ENCODE measurements at places on chromosomes 7 and 10.

DNA sequence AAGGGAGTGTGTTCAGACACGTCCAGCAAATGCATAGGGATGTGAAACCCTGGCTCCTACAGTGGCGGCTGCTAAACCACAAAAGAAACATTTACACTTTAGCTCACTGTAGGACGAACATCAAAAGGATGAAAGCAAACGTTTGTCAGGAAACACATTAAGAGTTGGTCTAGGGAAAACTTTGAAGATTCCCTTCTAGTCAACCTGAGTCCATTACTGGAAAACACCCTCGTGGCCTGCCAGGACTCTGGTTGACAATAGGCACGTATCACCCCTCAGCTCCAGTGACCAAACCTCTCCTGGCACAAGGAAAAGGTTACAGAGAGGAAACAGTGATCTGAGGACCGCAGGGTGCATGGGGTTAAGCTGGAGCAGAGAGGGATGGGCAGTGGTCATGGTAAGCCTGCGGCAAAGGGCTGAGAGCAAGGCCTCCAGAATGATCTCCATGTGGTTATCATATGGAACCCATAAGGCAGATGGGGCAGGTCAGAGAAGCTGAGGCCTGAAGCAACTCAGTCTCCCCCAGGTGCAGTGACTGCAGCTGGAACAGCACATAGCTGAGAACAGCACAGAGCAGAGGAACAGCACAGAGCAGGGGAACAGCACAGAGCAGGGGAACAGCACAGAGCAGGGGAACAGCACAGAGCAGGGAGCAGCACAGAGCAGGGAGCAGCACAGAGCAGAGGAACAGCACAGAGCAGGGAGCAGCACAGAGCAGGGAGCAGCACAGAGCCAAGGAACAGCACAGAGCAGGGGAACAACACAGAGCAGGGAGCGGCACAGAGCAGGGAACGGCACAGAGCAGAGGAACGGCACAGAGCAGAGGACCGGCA, 49.9 kb downstream of the CHST15 start:
- DNase-seq: peak; percentile 16

DNA sequence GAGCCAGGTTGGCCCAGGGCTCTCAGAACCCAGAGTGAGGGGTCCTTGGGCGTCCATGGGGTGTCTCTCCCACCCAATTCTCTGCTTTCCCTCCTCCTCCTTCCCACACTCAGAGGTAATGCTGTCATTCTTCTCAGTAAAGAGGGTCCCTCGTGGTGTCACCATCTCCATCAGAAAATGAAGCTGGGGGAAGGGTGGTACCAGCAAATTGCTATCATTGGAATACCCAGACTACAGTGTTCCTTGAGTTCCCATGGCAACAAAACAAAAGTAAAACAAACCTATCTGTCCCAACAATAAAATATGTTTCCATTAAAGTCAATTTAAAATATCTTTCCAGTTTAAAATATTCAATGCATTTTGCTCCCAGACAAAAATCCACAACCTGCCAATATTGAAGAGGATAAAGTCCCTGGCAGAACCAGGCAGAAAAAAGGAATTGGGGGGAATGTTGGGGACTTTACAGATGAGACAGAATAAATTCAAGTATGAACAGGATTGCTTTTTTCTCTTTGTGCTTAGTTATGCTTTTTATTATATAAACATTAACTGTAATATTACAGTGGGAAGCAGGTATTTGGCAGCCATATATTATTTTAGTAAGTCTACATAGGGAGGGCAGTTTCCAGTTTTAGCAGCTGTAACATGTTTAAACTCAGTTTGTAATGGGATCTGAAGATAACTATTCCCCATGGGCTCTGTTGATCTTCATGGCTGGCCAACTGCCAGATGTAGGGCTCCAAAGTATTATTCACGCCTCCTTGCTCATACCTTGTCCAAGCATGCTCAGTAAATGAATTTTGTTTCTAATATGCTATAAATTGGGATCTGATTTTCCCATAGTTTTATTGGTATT, 182.1 kb downstream of the ARID5B start:
- DNase-seq: no peak

- DNase-seq: no peak
These were observed 29.1 kb downstream of the POLL start for GRCh38 chr10:101558671-101559595.

DNA sequence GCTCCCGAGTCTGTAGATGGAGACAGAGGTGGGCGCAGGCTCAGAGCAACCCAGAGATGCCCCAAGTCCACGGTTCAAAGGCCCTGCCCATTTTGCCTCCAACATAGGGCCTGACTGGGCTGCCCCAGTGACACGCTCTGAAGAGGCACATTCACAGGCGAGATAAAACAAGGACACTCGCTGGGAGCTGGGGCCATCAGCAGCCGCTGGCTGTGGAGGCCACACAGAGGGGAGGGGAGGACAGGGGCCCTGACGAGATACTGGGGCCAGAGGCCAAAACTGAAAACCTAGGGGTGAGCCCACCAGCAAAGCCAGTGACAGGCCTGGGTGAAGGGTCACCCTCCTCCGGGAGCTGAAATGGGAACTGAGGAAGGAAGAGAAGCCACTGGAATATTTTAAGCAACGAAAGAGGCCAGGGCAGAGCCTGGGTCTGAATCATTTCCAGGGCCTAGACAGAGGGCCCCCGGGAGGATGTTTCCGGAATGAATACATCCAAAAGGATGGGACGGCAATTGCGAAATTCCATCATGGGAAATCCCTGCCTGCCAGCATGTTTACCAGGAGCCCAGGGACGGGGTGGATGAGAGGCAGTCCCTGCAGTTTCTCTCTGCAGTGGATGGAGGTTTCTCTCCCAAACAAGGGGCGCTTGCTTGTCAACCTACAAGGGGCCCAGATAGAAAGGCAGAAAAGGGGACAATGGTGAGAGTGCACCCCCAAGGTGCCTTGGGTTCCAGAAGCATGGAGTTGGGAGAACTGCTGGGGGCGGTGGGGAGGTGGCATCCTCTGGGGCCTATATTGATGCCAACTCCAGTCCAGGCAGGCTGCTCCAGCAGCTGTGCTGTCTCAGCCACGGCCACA, 29.0 kb upstream of the HSPA12A start:
- DNase-seq: no peak

- DNase-seq: no peak
These were observed 15.0 kb downstream of the FZD9 start for GRCh38 chr7:73448609-73449008.

DNA sequence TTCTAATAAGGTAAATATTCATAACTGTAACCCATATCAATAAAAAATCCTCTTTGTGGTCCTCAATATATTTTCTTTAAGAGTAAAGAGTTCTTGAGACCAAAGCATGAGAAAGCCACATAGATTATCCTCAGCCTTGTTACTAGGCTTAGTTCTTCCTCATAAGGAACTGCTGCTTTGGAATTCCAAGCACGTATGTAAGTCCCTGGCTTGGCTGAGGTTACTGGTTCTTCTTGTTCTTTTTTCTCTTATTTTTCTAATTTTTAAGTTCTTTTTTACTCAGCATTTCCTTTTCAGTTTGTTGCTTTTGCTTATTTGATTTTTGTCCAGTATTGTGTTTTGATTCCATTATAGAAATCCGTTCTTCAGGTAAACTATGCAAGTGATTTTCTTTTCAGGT, 127.3 kb downstream of the MARCHF5 start:
- DNase-seq: no peak

GRCh38 chr7:139647085-139647484, 123.6 kb downstream of the CLEC2L start:
- DNase-seq: no peak

DNA sequence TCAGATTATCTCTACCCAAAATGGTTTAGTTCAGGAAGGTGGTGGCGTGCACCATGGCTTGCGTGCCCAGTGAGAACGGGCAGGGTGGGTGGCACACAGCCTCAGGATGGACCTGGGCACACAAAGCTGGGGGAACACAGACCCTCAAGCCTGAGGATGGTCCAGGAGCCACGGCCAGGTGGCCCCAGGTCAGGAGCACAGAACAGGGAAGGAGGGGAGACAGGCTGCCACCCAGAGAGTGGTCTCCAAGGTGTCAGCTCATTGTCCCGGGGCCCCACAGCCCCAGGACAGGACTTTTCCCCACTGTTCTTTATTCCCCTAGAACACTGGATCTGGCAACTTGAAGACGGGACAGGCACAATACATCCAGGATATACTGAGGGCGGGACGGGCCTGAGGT, 75.6 kb upstream of the MGMT start:
- no peak for DNase-seq

DNA sequence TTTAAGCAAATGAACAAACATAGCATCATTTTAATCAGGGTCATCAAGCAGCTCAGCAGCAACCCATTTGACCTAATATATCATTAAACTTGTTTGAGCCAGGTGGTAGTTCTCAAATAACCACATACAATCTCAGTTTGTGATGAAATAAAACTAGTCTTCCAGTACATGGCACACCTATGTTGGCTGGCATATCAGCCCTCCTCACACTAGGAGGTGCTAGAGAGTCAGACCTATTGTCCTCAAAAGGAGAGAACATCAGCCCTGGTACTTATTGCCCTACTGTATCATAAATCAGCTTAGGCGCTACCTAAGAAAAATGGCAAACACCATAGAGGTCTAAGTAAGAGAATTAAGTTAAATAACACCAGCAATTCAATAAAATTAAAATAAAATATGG, 81.7 kb downstream of the CABCOCO1 start:
- peak; percentile 55 for DNase-seq

DNA sequence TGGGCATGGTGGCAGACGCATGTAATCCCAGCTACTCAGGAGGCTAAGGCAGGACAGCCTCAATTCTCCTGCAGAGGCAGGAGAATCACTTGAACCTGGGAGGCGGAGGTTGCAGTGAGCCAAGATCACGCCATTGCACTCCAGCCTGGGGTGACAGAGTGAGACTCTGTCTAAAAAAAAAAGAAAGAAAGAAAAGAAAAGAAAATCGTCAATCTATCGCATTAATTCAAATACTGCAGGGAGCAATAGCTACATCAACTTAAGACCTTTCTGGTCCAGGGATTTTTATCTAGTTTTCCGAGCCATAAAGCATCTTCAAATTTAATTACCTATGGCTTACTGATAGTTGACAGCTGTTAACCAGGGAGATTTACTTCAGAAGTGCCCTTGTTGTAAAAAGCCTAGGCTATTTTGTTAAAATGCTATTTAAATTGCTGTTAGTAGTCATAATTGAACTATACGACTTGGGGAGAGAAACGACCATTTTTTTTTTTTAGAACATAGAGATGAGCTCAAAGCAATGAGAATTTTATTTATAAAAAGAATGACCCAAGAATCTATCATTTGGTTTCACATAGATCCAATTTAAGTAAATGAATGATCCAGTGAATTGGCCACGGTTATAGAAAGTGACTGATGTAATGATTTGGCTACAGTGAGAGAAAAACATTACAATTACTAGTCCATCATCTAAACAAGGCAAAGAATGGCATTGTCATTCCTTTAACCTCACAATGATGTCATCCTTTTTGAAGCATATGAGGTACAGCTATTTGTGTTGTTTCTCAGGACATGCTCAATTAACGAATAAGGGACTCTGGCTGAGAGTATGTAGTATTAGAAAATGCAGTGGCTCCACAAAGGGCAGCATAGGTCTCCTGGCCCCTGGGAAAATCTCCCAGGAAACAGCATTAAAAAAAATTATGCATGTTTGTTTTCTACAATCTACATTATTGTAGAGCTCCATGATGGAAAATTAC, 85.3 kb downstream of the SEMA3C start:
- DNase-seq: no peak

GRCh38 chr7:18288322-18289037, 207.1 kb upstream of the HDAC9 start:
- DNase-seq: no peak

DNA sequence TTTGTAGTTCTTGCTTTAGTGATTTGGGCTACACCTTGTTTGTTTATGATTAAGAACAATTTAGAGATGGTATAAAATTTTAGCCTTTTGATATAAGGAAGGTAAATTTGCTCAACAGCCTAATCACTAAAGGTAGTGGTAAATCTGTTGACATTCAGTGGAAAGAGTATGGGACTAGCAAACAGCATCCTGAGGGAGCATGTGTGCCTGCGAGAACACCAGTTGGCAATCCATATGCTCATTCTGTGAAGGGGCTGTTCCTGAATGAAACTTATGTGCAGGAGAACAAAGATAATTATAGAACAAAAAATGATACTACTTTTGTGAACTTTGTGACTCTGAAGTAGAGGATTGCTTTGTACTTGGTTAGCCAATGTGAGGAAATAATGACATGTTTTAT, 44.0 kb downstream of the CAPZA2 start:
- DNase-seq: no peak

DNA sequence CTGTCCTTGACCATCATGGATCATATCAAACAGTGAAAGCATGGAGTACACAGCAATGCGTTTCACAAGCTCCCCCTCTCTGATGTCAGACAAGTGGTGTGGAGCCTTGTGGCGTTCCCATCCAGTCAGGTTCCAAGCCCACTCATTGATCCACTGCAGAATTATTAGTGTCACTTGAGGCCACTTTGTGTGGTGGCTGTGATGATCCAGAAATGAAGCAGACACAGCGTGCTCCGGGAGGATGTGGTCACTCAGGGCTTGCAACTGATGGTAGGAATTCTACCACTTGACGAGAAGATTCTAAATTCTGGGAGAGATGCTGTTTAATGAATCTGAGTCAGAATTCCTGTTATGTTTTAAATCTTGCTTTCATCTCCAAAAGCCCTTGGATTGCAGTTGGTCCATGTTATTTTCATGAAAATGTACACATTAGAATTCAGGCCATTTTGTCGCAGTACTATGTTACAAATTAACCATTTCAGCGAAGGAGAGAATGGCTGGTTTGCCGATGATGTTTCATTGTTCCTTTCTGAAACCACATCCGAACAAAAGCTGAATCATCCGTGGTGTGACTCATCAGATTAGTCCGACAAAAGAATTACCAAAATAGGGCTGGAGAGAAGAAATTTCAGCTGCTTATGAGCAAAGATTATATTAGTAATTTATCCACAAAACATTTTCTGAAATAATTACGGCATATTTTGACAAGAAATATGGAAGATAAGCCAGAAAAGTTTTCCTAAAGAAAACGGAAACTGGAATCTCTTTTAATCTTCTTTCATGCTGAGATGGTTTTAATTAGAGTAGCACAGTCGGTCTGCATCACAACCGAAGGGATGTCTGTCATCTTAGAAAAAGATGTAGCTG, 48.1 kb downstream of the INSYN2A start:
- no peak for DNase-seq

- DNase-seq: no peak
These were observed 1.2 kb downstream of the TPST1 start for GRCh38 chr7:66206119-66206933.

GRCh38 chr10:93452143-93452542, 30.0 kb downstream of the MYOF start:
- DNase-seq: no peak

DNA sequence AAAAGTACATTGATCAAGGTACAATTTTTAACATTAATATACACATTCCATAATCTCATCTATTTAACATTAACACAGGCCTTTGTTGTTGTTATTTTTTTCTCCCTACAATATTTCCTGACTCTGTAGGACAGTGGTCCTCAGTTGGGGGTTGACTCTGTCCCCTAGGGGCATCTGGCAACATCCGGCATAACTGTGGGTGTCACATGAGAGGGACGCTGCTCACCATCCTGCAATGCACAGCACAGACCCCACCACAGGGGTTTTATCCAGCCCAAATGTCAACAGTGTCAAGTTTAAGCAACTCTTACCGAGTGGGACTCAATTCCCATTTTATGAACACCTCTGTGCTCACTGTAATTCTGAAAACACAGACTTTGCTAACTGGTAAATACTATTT, 8.8 kb downstream of the IDI1 start:
- no peak for DNase-seq

- no peak for DNase-seq
These were observed 404.5 kb downstream of the INHBA start for GRCh38 chr7:41298409-41298808.

- DNase-seq: no peak
These were observed 144.3 kb upstream of the KAT6B start for GRCh38 chr10:74681917-74682627.

GRCh38 chr10:83555264-83555663, 584.0 kb upstream of the GHITM start:
- DNase-seq: no peak

Measured in Kasumi-1 (cell line).